Left hindlimb (tissue), 1 donor: ENCODE measurements at places on chromosomes 5 and 9.

DNA sequence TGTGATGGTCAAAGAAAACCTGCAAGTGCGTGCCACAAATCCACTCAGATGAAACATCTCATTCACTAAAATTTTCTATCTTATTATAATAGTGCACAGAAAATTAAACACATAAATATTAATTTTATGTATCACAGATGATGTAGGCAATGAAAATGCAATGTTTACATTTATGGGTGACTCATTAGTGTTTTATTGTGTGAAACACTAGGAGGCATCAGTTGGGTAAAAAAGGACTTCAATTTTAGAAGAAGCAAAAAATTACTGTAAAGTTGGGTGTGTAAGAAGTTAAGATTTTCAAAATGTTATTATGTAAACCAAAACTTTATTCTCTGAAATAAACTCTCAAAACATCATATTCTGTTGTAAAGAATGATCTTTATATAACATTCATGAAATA, 4.0 kb downstream of the MEF2C start:
- DNase-seq = no peak

DNA sequence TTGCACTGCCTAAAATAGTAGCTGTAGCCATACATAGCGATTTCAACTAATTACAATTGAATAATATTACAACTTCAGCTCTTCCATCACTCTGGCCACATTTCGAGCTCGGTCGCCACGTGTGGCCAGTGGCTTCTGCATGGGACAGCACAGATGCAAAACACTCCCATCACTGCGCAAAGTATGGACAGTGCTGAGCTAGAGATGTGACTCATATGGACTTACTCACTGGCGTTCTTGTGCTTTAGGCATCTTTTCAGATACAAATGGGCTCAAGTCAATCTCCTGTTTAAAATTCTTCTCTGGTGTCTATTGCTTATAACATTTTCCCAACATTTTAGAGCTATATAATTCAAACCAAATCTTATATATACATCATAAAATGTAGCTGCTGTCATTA, 222.7 kb downstream of the ELAVL2 start:
- DNase-seq = no peak

GRCh38 chr9:18896531-18897179, 136.4 kb downstream of the SAXO1 start:
- no peak for DNase-seq

DNA sequence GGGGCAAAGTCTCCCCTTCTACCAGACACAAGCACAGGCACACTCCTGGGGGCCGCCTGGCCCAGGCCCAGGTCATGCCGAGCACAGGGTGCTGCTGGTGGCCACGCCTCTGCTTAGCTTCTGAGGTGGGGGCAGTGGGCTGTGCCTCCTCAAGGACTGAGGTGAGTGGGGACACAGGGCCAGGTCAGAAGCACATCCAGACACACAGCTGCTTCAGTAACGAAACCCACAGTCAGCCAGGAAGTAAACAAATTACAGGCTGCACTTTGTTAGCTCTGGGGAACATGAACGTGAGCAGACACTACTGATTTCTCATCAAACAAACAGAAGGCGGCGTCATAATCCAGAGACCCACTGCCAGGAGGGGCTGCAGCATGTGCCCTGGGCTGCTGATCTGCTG, 192.4 kb downstream of the HSPA4 start:
- no peak for DNase-seq

DNA sequence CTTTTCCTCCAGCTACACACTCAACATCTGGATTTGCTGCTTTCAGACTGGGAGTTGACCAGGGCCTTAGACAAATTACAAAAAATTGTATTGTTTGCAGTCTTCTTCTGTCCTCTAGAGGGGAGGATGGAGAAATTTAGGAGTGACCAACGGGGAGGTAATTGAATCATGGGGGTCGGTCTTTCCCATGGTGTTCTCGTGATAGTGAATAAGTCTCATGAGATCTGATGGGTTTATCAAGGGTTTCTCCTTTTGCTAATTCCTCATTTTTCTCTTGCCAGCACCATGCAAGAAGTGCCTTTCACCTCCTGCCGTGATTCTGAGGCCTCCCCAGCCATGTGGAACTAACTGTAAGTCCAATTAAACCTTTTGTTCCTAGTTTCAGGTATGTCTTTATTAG, 4.2 kb downstream of the IFNA8 start:
- DNase-seq = no peak

- no peak for DNase-seq
Measured at GRCh38 chr9:132412089-132412488, 2.1 kb downstream of the CFAP77 start.

GRCh38 chr5:59772206-59772605, 121.3 kb downstream of the PDE4D start:
- DNase-seq = no peak

- DNase-seq = no peak
Measured at GRCh38 chr9:105994970-105995369, 300.6 kb downstream of the TMEM38B start.

- no peak for DNase-seq
Measured at GRCh38 chr9:72476617-72477437, 44.6 kb upstream of the TMC1 start.

- no peak for DNase-seq
Measured at GRCh38 chr9:128153060-128153946, 4.0 kb downstream of the LCN2 start.

DNA sequence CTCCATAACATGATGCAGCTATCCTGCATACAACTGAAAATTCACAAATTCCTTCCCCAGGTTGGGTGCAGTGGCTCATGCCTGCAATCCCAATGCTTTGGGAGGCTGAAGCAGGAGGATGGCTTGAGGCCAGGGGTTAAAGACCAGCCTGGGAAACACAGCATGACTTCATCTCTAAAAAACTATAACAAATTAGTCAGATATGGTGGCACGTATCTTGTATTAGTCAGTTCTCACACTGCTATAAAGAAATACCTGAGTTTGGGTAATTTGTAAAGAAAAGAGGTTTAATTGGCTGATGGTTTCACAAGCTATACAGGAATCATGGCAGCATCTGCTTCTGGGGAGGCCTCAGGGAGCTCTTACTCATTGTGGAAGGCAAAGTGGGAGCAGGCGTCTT, 56.4 kb upstream of the DAPK1 start:
- no peak for DNase-seq

DNA sequence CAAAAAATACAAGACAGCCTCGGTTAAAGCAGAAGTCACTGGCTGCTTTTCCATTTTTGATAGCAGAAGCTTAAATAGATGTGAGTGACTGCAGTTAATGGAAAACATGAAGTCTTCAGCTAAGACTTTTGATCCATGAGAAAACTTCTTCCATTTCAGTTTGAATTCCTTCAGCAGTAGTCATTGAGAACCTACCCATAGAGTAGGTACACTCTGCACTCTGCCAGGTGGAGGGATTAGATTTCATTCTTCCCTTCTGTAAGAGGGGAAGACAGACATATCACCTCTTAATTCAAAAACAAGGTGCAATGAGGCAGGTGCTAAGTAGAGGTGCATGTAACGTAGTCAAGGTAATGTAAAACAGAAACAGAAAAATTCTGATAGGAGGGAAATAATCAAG, 26.7 kb upstream of the XPA start:
- no peak for DNase-seq

DNA sequence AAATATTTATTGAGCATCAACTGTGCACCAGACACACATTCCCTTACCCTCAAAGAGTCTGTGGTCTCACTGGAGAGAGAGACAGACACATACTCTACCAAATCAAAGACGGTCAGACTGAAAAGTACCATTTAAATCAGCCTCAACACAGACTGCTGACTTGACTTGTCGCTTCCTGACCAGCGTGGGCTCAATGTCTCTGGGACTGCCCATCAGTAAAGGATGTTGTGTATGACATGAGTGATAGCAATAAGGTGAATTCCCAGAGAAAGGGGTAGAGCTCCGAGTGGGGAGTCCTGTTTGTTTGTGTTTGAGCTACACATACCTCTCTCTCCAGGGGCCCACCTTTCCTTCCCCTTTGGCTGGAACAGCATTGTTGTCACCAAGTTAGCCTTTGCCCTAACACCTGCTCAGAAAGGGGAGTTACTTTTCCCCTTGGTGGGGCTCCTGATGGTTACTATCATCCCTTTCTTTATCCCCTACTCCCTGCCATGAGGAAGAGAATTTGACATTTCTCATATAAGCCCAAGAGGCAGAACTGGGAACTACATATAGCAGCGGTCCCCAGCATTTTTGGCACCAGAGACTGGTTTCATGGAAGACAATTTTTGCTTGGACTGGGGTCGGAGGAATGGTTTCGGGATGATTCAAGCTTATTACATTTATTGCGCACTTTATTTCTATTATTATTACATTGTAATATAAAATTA, 33.9 kb downstream of the NR4A3 start:
- DNase-seq = no peak

- DNase-seq = no peak
Measured at GRCh38 chr9:20994486-20994885, 37.0 kb downstream of the HACD4 start.

GRCh38 chr9:127554966-127555839, 56.9 kb upstream of the STXBP1 start:
- no peak for DNase-seq

DNA sequence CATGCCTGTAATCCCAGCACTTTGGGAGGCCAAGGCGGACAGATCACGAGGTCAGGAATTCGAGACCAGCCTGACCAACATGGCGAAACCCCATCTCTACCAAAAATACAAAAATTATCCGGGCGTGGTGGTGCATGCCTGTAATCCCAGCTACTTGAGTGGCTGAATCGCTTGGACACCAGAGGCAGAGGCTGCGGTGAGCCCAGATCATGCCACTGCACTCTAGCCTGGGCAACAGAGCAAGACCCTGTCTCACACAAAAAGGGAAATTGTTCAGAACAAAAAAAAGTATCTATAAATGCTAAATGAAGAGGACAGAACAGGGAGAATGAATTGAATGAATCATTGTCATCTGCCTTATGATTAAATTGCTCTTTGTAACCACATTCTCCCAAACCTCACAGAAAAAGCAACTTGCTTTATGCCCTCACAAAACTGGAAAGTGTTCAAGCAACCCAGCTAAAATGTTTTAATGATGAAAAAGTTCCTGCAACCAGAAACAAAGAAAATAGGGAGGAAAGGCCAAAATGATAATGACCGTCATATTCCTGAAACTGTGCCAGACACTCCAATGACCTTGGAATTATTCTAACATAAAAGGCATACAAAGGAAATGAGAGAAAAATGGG, 83.7 kb downstream of the SERINC5 start:
- DNase-seq = no peak

GRCh38 chr5:55484531-55484930, 50.2 kb downstream of the PLPP1 start:
- DNase-seq = no peak

GRCh38 chr5:112248623-112249022, 170.5 kb downstream of the EPB41L4A start:
- DNase-seq = no peak

- peak; percentile 96 for DNase-seq
Measured at GRCh38 chr5:55597014-55597981, 62.5 kb upstream of the PLPP1 start.

DNA sequence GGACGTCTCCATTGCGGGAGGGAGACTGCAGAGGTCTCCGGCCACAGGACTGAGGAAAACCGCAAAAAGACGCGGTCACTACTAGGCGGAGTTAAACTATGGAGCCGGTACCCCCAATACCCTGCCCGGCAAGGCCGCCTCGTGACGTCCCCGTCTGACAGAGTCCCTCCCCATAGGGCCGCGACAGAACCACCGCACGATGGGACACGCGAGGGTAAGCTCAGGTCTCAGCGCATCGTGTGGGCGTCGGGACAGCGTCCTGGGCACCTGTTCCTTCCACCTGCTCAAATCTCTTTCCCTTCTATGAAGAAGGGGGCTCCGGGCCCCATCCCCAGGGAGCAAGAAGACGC, 35.2 kb upstream of the GLDC start:
- no peak for DNase-seq

- DNase-seq = no peak
Measured at GRCh38 chr9:26706223-26706622, 186.4 kb downstream of the CAAP1 start.

DNA sequence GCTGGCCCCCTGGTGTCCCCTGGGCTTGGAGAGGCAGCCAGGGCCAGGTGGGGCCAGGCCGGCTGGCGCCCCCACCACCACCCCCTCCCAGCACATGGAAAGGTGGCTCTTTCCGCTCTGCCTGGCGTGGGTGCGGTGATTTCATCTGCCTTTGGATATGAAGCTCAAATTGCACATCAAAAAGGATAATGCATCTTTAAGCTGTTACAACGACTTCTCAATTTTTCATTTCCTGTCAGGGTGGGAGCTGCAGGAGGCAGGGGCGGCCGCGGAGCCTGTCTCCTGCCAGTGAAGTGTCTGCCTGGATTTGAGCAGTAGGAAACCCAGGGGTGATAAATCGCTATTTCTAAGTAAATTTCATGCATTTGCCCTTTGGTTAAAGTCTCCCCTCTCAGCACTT, 169.2 kb upstream of the MVB12B start:
- DNase-seq = no peak

GRCh38 chr5:172715421-172715780, 55.6 kb downstream of the DUSP1 start:
- no peak for DNase-seq

DNA sequence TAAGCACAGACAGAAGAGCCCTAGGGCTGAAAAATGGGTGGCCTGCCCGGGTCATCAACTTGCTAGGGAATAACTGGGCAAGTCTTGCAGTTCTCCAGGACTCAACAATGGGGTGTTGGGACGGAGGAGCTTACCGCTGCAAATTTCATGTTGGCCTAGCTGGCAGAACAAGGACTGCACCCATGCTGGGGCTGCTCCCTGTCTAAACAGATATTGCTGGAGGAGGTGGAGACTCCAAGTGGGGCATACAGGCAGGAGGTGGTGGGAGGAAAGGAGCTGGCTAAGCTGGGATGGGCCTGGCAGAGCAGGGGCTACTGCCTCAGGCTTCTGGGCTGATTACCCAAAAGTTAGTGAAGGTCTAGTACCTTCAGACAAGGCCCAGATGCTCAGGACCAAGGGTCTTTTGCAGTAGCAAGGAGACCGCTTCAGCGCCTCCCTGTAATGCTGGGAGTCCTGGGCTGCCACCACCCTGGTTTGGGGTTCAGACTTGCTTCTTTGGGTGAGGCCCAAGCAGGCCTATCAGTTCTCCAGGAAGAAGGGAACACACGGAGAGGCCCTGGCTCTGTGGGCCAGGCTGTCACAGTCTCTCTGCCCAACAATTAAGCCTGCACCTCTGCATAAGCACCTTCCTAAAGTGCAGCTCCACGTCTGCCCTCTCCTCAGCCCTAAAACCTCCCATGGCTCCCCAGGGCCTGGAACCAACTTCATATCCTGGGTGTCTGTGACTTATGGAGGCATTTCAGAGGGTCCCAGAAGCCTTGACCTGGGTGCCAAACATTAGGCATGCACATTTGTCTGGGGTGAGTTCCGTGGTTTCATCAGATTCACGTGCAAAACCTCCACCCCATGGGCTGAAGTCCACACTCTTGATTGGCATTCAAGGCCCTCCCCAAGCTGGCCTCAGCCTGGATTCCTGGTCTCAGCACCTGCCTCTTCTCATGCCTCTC, 24.2 kb upstream of the KIF12 start:
- no peak for DNase-seq
